DMS79 (cell line): ENCODE measurements at places on chromosomes 6 and 20.

DNA sequence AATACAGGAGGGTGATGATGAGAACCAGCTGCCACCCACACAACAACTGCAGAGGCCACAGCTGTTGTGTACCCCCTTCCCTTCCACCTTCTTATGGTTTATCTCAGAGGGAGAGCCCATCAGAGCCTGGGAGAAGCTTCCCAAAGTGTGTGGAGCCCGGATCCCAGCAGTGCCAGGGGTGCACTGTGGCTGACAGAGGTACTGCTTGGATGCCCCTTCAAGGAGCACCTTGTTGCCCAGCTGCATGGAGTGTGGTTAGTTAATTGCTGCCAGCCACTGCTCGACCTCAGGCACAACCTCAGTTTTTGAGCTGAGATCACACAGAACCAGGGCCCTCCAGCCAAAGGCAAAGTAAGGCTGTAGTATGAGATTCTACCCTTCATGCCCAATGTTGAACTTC lies 13.0 kb downstream of the PI3 start:
- DNase-seq, result no peak

DNA sequence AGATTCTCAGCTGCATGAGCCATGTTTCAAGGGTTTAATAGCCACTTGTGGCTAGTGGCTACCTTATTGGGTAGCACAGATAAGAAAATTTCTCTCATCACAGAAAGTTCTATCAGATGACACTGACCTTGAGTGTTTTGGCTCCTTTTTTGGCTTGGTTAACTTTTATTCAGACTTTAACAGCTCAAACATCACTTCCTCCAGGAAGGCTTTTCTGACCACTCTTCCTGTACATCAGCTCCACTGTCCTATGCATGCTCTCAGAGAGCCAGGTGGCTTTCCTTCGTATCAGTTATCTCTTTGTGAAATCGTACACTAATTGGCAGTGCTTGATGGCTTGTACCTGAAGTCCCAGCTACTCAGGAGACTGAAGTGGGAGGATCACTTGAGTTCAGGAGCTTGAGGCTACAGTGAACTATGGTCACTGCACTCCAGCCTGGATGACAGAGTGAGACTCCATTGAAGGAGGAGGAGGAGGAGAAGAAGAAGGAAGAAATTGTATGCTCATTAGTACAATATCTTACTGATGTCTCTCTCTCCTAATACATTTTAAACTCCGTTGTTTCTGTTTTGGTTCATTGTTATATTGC lies 10.7 kb downstream of the MAFB start:
- DNase-seq, result peak; percentile 36

DNA sequence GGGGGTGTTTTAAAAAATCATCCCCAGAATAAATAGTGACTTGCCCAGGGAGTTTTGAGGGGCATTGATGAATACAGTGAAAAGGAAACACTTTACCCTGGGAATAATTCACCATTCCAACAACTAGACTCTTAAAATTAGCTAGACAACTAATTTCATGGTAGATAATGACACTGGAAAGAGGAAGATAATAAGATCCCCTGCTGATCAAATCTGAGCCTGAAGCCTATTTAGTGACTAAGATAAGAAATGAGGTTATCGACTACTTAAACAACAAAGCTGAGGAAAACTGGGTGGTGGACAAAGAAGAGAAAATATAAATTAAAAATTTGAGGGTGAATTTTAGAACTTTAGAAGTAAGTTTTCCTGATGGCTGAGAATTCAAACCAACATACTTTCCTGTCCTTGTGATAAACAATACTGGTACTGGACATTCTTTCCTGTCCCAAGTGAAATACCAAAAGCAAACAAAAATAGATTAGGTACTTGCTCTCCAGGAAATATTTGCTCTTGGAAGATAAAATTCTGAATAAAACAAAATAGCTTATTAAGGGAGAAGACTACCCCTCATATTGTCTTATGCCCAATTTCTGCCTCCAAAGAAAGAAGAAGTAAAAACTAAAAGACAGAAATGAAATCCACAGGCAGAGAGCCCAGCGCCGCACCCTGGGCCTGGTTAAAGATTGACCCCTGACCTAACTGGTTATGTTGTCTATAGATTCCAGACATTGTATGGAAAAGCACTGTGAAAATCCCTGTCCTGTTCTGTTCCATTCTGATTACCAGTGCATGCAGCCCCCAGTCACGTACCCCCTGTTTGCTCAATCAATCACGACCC lies 64.0 kb upstream of the ADGRF4 start:
- no peak for DNase-seq

- peak; percentile 96 for DNase-seq
Observed at GRCh38 chr6:43871933-43872332, 101.9 kb downstream of the VEGFA start.

GRCh38 chr20:63235399-63235983 lies at the start of gene BIRC7:
Gene BIRC7 (plus strand): TSS chr20:63235905. CDS start chr20:63236097, 192 bp downstream.
- no peak for DNase-seq

DNA sequence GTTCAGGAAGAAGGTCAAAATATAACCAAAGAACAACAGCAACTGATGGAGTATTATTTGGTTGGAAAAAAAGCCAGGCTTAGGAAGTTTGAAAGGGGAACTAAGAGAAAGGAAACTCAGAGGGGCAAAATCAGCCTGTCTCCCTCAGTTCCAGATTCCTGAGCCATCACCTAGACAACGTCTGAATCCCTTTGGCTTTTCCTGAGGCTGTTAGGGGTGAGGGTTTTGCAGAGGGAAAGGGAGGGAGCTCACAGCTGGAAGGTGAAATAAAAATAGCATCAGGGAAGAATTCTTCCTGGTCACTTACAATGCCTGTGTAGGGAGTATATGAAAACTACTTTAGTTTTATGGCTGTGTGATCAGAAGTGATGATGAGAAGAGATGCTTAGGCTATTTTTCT lies 100.5 kb downstream of the SOBP start:
- DNase-seq, result no peak

DNA sequence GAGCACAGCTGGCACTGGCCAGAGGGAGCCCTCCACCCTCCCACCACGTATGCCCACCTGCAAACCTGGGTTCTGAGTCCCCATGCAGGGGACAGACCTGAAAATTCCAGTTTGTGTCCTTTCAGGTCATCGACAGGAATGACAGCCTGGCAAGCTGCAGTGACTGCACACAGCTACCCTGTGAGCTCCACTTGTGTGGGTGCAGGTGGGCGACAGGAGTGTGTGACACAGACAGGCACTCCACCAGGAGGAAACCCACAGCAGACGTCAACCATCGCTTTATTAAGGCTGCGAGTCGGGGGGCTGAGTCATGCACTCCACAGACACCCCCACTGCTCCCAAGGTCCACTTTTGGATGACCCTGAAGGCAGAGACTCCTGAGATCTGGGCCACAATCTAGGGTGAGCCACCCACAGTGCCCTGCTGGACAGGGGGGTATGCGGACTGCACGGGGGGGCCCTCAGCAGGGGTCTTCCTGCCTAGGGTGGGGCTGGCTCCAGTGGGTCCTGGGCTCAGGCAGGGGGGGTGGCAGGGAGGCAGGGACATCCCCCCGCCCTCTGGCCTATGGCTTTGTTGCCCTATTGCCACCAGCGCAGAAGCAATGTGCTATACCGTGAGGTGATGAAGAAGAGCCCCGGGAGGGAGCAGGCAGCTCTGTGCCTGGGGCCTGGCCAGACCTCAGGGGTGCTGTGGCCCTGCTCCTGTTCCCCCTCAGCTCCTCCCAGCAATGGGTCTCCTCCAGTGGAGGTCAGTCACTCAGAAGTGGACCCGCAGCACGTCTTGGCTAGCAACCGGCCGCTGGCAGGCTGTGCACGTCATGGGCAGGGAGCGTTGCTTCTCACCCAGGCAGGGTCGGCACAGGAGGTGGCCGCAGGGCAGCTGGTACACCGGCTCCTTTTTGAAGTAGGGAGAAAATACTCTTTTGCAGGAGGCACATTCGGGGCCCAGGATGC lies 25.1 kb upstream of the AVP start:
- DNase-seq, result no peak

- no peak for DNase-seq
Observed at GRCh38 chr20:17525650-17526049, 5.5 kb downstream of the BFSP1 start.

- DNase-seq, result no peak
Observed at GRCh38 chr20:58044286-58044685, 184.2 kb downstream of the ANKRD60 start.

DNA sequence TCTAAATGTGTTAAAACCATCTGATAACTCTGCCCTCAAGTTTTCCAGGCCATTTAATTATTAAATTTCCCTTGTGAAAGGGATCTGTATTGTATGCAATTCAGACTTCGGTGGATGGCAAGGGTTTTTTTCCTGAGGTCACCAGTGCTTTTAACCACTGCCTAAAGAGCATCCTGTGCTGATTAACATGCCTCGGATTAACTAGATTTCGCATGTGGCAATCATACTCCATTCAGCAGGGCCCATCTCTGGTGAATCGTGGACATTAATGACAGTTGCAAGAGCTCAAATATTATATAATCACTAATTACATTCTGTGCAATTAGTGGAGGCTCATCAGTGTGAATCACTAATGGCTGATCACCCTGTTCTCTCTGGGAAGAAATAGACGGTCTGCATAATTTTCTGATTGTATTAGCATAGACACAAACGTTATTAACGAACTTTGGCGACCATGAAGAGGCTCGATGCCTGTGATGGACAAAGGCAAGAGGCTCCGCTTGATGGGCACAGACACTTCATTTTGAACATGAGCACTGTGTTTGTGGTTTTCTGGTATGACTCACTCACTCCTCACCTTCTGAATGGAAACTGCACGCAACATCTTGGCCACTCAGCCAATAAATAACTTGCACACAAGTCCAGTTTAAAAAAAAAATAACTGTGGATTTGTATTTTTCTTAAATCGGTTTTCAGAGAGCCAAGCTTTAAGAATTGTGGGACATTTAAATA lies 31.4 kb downstream of the LINC00237 start:
- no peak for DNase-seq

- DNase-seq, result no peak
Observed at GRCh38 chr6:91171754-91172462, 585.0 kb upstream of the MAP3K7 start.

GRCh38 chr6:117483004-117483644 lies 650 bp downstream of the DCBLD1 start:
- DNase-seq, result peak; percentile 30

DNA sequence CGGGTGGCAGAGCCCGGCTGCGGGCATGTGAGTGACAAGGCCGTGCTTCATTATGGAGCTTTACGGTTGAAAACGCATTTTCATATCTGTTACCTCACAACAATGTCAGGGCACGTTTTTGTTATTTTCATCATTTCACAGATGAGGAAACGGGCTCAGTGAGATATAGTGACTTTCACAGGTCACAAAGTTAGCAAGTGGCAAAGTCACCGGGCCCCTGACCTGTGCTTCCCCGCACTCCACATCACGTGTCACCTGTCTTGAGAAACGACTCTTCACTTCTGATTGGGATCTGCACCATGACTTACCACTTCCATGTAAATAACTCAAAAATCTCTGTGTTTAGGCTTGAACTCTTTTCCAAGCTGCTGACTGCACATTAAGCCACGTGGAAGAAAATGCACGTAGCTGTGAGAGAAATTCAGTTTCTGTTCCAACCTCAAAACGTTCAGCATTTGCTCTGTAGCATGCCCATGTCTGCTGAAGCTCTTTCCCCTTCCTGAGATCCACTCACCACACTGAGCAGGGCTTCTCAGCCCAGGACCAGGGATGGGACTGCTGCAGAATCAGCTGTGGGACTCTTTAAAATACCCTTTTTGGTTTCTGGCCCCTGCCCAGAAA lies 107.2 kb downstream of the ARMC2 start:
- no peak for DNase-seq

DNA sequence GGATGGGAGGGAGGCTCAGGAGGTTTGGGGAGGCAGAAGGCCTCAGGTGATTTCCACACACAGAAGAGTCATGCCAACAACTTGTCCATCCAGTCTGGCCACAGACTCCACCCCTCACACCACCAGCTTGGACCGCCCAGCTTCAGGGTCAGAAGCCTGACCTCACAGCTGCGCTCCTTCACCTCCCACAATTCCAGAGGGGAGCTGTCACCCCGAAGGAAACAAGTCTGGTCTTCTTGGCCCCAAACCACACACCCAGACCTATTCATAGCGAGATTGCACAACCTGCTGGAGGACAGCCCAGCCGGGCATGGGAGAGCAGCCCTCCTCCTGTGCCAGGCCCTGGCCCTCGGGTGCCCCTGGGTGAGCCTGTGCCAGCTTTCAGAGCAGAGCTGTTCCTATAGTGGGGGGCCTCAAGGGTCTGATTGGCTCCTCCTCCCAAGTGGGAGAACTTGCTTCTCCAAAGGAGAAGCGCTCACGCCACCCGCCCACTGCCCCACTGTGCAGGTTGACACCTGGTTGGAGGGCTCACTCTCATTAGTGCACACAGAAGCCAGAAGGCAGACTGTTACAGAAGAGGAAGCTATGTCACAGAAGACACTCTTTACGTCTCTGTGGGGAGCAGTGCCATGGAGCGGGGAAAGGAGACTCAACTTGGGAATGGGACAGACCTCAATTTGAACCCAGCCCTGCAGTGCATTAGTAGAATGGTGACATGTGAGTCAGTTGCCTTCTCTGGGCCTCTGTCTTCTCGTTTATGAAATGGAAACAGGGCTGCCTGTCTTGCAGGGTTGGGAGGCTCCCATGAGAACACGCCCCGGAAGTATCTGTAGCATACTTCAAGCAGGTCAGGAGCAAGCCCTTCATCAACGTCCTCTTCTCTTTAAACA lies 128.8 kb downstream of the FOXO3 start:
- no peak for DNase-seq

- DNase-seq, result no peak
Observed at GRCh38 chr6:17836293-17836692, 129.6 kb upstream of the NUP153 start.
